ENCODE measurements at places on chromosomes 6 and 20. TPM values are rescaled to one million over a fixed set of nuclear protein-coding genes. Genes with fewer than 3 reads are reported as not detected.

DNA sequence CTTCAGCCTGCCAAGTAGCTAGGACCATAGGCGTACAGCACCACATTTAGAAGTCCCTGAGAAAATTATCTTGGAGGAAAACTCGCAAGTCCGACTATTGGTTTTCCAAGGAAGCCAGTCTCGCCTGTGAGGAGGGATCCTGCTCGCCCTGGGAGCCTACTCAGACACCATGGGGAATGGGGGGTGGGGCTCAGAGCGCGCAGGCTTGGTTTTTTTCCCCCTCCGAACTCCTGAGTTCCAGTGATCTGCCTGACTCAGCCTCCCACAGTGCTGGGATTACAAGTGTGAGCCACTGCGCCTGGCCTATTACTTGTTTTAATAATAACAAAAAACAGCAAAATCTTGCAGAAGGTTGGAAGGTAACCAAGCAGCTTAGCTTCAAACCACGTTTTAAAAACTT is 153.7 kb downstream of the OR2B2 start:
- H3K27ac ChIP-seq = no peak overlapping the region
- H3K4me3 ChIP-seq = no peak overlapping the region
- no peaks in the 10 kb centered on the region for H3K4me1 ChIP-seq

DNA sequence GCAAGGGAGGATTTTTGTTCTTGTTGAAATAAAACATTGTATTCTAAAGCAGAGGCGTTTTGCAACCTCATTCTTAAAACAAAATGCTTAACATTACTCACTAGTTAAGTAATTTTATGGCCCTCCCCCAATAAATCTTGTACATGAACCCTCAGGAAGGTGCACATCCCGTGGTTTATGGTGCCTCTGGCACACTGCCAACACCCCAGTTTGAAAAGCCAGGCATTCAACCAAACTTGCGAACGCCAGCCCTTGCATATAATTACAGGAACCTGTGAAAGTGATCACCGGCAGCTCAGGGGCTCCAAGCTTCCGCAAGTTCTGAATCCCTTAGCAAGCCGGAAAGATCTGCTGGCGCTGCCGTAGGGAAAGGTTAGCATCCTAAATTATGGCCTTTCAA is 1109.0 kb upstream of the FLRT3 start:
- no peak overlapping the region for H3K4me3 ChIP-seq
- H3K36me3 ChIP-seq = no peaks in the 10 kb centered on the region

GRCh38 chr20:18686696-18687095 is 98.8 kb downstream of the DTD1 start:
- no peak overlapping the region for H3K27ac ChIP-seq
- DNase-seq = peak; percentile 24
- H3K36me3 ChIP-seq = no peaks in the 10 kb centered on the region
- H3K4me1 ChIP-seq = no peaks in the 10 kb centered on the region

LIN28B gene
- 2.6 TPM for total RNA-seq

DNA sequence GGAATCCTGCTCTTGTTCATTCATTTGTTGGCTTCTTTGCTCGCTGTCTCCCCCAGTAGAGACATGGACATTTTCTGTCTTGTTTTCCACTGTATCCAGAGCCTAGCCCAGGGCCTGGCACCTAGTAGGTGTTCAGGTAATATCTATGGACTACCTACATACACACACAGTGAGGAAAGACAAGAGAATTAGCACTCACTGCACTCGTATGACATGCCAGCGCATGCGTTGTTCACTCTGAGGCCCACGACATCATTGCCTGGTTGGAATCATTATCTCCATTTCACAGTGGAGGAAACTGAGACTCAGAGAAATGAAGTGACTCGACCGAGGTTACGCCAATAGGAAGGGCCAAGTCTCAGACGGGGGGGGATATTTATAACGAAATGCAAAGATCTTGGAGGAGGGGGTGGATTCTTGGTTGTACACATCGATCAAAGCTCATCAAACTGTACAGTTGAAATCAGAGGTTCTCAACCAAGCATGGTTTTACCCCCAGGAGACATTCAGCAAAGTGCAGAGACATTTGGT is 140.1 kb upstream of the PTPN1 start:
- H3K27me3 ChIP-seq = no peaks in the 10 kb centered on the region
- H3K4me1 ChIP-seq = no peaks in the 10 kb centered on the region
- no peak for DNase-seq
- no peak overlapping the region for H3K4me3 ChIP-seq

DNA sequence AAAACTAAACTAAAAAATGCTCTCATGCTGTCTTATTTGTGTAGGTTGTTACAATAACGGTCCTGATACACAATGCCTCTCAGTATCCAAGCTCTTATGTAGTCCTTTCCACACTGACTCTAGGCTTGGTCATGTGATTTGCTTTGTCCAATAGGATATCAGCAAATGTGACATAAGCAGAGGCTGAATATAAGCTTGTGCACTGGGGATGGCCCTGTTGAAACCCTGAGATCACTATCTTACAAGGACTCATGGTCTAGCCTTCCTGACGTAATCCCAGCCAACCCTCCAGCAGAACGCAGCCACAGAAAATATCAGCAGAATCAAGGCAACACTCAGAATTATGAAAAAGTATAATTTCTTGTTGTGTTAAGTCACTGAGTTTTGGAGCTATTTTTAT is 145.1 kb upstream of the CCN2 start:
- H3K36me3 ChIP-seq = no peaks in the 10 kb centered on the region
- H3K4me1 ChIP-seq = no peaks in the 10 kb centered on the region
- H3K4me3 ChIP-seq = no peak overlapping the region
- H3K27me3 ChIP-seq = no peaks in the 10 kb centered on the region
- H3K27ac ChIP-seq = no peak overlapping the region
- DNase-seq = no peak

DNA sequence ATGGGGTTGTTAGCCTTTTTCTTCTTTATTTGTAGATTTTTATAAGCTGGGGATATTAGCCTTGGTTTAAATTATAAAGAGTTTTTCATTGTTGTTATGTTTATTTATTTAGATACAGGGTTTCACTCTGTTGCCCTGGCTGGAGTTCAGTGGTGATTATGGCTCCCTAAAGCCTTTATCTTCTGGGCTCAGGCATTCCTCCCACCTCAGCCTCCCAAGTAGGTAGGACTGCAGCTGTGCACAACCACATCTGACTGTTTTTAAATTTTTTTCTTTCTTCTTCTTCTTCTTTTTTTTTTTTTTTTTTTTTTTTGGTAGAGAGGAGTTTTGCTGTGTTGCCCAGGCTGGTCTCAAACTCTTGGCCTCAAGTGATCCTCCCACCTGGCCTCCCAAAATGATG is 80.9 kb downstream of the UBE3D start:
- H3K27me3 ChIP-seq = no peaks in the 10 kb centered on the region
- no peaks in the 10 kb centered on the region for H3K4me1 ChIP-seq
- no peak overlapping the region for H3K4me3 ChIP-seq
- no peak overlapping the region for H3K27ac ChIP-seq
- H3K36me3 ChIP-seq = no peaks in the 10 kb centered on the region

CRIP3 gene
- total RNA-seq = 7.3 TPM

DNA sequence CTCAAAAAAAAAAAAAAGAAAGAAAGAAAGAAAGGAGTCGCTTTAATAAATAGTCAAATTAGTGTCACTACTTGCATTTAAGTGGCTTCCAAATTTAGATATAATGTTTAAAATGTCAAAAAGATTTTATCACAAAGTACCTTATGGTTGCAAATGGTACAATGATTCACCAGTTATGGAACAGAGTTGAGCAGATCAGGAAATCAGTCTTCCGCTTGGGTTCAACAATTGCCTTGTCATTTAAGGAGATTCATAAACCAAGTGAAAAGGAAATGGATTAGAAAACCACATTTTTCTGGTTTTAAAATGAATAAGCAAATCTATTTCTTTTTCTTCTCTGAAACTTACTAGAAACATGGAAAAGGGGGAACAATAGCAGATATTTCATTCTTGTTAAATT is 94.8 kb upstream of the PTPRT start:
- no peaks in the 10 kb centered on the region for H3K36me3 ChIP-seq
- DNase-seq = no peak
- no peaks in the 10 kb centered on the region for H3K27me3 ChIP-seq
- no peak overlapping the region for H3K4me3 ChIP-seq

HLA-DRA gene
- 116 TPM for total RNA-seq

GRCh38 chr20:2741463-2741862 is 48.9 kb downstream of the EBF4 start:
- no peaks in the 10 kb centered on the region for H3K4me1 ChIP-seq
- H3K36me3 ChIP-seq = no peaks in the 10 kb centered on the region
- H3K4me3 ChIP-seq = no peak overlapping the region

HCRTR2 gene
- total RNA-seq = not detected

GRCh38 chr6:138765896-138766655 is 7.5 kb upstream of the CCDC28A start:
- H3K4me3 ChIP-seq = no peak overlapping the region
- no peaks in the 10 kb centered on the region for H3K27me3 ChIP-seq

GRCh38 chr20:40262219-40262618 is 426.8 kb downstream of the MAFB start:
- DNase-seq = no peak
- H3K4me3 ChIP-seq = no peak overlapping the region
- H3K4me1 ChIP-seq = no peaks in the 10 kb centered on the region
- H3K27me3 ChIP-seq = no peaks in the 10 kb centered on the region
- no peaks in the 10 kb centered on the region for H3K36me3 ChIP-seq

DNA sequence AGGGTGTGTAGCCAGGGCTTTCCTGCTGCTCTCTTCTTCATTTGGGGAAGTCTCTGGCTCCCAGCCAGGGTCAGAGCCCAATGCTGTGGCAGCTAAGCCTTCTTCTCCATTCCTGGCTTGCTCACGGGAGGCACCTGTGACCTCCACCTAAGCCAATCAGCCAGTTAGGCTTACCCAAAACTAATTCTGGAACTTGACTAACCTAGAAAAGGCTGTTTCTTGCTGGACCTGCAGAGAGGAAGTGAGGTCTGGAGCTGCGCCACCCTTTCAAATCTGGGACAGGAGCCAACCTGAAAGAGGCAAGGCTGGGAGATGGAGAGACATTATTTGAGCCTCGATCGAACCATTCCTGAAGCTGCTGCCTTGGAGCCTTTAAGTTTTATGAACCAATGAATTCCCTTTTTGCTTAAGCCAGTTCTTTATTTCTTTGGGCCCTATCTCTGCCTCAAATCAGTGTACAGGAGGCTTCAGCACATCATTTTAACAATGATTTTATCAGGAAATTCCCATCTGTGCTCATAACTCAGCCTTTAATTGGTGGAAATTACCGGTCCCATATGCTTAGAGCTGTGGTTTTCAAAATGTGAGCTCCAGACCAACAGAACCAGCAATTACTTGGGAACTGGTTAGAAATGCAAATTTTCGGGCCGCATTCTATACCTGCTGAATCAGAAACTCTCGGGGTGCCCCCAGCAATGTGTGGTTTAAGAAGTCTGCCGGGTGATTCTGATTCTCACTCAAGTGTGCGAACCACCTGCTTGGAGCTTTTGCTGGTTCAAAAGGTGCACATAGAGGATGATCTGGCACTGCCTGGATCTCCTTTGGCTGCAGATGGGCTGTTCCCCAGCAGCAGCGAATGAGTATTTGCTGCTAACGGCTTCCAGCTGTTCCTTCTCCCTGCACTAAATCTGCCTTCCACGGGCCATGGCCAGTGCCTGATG is 97.4 kb upstream of the RNF24 start:
- no peaks in the 10 kb centered on the region for H3K27me3 ChIP-seq
- H3K4me3 ChIP-seq = no peak overlapping the region
- H3K27ac ChIP-seq = no peak overlapping the region
- DNase-seq = peak; percentile 57

DNA sequence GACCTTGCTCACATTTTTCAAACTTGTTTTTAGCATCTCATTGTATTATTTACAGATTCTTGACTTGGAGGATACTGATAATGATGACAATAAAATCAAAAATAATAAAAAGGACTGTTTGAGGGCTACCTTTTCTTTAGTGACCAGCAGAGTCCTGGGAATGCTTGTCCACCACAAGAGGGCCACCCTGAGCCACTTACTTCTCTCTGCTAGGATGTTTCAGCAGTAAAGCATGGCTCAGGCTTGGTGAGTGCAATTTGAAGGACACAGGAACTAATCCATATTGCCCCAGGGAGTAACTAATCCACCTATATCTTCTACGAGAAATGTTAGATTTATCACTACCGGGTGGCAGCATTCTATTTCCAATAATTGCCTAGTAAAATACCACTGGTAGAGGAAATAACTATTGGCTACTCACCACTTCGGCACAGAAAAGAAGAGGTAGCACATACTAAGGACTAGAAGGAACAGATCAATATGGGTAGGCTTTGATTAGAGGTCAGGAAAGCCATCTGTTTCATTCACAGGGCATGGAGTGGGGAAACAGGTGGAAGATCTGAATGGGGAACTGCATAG is 5.8 kb upstream of the KIAA0408 start:
- H3K4me3 ChIP-seq = no peak overlapping the region
- peak overlapping the region; percentile 52 for H3K27ac ChIP-seq
- peak; percentile 62 for DNase-seq
- no peaks in the 10 kb centered on the region for H3K4me1 ChIP-seq
- H3K27me3 ChIP-seq = no peaks in the 10 kb centered on the region
- H3K36me3 ChIP-seq = no peaks in the 10 kb centered on the region
